ENCODE measurements at places on chromosomes 5 and 9.

- no peak for DNase-seq
These were observed 14.5 kb downstream of the TBCA start for GRCh38 chr5:77761606-77762005.

- no peak for DNase-seq
These were observed 21.2 kb downstream of the DYNC2I2 start for GRCh38 chr9:128635266-128636023.

- no peak for DNase-seq
These were observed 369.0 kb downstream of the CAAP1 start for GRCh38 chr9:26523577-26523976.

- no peak for DNase-seq
These were observed 26.0 kb downstream of the CNOT8 start for GRCh38 chr5:154884424-154884823.

DNA sequence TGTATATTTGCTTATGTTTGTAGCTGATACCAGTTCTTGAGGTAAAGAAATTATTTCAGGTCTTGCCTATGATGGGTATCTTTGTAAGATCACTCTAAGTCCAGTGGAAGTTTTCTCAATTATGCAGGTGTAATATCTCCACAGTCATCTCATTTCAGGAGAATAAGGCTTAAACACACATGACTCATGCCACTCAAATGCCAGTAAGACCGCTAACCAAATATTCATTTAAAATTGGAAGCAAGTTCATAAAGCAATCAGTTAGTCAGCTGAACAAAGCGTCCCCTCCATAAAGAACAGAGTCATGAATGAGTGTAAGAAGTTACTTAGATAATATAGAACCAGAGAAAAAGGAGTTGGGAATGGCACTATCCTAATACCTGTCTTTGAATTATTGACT is 248.7 kb downstream of the LURAP1L start:
- DNase-seq, result no peak

- no peak for DNase-seq
These were observed 119.7 kb upstream of the SPATA31C2 start for GRCh38 chr9:88258024-88258423.

DNA sequence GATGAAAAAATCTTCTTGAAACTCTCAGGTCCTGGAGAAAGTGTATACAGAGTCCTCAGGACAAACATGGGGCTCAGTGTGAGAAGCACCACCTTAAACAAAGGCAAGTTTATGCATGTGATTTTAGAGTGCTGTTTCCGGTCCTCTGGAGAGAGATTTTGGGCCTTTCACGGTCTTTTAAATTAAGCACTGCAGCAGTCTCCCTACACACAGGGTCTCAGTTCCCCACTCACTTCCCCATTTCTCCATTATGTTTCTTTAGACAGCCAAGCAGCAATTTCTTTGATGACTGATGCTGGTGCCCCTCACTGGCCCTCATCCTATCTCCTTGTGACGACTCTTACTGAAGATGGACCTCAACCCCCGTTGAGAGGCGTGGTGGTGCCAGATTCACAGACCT is 220.2 kb upstream of the CLINT1 start:
- no peak for DNase-seq

DNA sequence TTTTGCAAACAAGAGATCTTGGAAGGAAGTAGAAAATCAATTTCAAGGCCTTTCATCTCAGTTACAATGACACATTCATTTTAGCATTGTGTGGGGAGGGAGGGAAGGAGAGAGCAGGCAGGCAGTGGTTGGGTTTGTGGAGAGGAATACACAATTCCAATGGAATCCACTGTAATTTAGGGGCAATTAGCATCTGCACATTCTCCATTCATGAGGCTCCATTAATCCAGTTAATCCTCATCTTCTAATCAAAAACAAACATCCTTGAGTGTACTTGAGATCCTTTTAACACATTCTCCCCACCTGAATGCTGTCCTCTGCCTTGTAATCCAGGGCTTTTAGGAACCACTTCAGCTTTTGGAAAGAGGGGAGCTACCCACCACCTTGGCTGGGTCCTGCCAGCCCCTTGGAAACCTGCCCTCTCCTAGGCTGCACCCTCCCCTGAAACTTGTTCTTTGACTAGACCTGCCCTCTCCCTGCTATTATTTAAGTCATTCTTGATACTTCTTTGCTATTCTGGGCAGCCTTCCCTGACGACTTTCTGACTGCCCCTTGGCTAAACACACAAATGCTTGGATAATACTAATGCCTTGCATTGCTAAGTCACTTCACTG is 271.2 kb downstream of the SLIT3 start:
- DNase-seq, result no peak

GRCh38 chr5:143218517-143219170 is 184.8 kb downstream of the NR3C1 start:
- no peak for DNase-seq

- no peak for DNase-seq
These were observed 311.0 kb downstream of the TMEM167A start for GRCh38 chr5:82766206-82766605.

- DNase-seq, result no peak
These were observed 617.9 kb downstream of the BNC2 start for GRCh38 chr9:16252616-16253015.

DNA sequence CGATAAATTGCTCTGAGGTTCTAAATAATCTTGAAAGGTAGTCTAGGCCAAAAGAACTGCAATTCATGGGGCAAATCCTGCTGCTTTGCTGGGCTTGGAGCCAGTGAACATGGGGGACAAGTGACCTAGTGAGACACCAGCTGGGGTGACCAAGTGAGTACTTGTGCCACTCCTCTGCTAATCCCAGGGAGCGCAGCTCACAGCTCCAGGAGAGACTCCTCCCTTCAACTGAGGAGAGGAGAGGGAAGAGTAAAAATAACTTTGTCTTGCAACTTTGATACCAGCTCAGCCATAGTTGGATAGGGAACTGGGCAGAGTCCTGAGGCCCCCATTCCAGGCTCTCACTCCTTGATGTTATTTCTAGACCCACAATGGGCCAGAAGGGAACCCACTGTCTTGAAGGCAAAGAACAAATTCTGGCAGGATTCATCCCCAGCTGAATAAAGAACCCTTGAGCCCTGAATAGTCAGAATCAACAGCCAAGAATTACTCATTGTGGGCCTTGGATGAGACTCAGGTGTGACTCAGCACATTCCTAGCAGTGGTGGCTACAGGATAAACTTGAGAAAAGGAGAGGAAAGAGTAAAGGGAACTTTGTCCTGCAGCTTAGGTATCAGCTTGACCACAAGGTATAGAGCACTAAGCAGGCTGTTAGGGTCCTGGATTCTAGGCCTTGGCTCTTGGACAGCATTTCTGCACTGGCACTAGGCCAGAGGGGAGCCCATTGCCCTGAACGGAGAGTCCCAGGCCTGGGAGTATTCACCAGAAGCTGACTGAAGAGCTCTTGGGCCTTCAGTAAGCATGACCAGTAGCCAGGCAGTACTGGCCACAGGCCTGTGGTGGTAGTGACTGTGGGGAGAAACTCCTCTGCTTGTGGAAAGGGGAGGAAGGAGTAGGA is 288.3 kb upstream of the CDH18 start:
- no peak for DNase-seq

DNA sequence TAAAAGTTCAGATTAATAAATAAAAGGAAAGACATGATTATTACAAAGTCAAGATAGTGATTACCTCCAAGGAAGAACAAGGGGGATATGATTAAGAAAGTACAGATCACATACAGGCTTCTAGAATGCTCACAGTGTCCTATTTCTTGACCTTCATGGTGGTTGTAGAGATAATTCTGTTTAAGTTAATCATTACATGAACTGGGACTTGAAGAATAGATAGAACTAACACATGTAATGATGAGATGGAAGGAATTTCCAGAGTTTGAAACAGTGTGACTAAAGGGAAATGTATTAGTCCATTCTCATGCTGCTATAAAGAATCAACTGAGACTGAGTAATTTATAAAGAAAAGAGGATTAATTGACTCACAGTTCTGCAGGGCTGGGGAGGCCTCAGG is 72.7 kb downstream of the LURAP1L start:
- no peak for DNase-seq

- DNase-seq, result no peak
These were observed 549.1 kb upstream of the DAP start for GRCh38 chr5:11310158-11310557.

DNA sequence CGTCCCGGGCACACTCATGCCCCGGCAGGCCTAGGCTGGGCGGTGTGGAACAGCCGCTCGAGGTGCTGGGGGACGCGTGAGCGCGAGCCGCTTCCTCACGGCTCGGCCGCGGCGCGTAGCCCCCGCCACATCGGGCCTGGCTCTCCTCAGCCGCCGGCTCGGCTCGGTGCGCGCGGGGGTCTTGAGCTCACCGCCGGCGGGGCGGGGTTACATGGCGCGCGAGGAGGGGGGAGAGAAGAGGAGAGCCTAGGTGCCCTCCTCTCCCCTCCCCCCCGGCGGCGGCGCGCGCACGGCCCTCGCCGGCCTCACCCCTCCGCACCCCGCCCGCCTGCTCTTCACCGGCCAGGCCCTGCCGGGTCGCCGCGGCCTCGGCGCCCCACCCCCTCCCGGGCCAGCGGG is 7.7 kb downstream of the RANBP6 start:
- peak; percentile 52 for DNase-seq

GRCh38 chr9:129458663-129459546 is 162.0 kb downstream of the C9orf50 start:
- no peak for DNase-seq

DNA sequence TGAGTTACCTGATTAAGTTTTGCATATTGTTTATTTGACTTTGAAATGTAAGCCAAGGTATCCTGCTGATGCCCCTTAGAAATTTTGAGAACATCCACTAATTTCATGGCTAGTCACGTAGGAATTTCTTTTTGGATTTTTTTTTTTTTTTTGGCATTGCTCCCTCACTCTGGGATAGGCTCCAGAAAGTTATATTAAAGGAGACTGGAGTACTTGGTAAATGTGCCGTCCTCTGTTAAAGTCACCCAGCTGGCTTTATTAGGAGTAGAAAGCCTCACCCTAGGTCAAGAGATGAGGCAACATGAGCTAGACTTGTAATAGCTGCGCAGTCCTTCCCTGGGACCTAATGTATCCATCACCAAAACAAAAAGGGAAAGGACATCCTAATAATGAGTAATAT is 3.1 kb downstream of the KCTD16 start:
- DNase-seq, result no peak

GRCh38 chr5:111063709-111064322 is 7.7 kb upstream of the TSLP start:
- DNase-seq, result no peak

Data from activated CD8-positive, alpha-beta memory T cell treated with anti-CD3 and anti-CD28 coated beads for 4 hours (primary cell).